ENCODE measurements at places on chromosomes 16 and 17.

GRCh38 chr16:10668322-10669045 lies 26.2 kb downstream of the TEKT5 start:
- no peaks in the 10 kb centered on the region for H3K4me1 ChIP-seq
- peak; percentile 70 for DNase-seq
- no peaks in the 10 kb centered on the region for H3K36me3 ChIP-seq

DNA sequence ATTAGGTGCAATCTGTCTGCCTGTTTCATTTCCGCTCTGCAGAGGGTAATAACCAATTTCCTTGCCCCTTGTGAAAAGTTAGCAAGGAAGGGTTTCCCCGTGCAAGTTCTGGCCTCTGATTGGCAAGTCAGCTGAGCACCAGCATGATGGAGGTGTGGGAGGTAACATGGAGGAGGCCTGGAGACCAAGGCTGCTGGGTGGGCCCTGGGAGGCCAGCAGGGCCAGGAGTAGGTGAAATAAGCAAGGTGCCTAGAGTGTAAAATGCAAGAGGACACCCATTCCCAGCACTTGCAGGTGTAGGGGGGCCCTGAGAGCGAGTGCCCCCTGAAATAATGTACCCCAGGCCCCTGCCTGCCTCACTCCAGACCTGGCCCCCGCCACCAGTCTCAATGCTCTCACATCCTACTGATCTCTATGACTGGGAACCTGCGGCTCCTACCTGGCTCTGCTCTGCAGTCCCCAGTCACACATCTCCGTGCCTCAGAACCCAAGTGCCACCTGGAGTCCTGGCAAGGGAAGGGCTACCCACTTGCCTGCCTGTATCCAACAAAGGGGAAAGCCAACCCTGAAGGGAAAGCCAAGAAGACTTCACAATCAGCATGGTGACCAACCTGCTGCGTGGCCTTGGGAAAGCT lies 116.2 kb downstream of the C16orf78 start:
- DNase-seq, result no peak
- H3K36me3 ChIP-seq, result peaks cover 5% of the 10 kb centered on the region
- no peaks in the 10 kb centered on the region for H3K4me1 ChIP-seq
- H3K27ac ChIP-seq, result no peak overlapping the region
- no peak overlapping the region for H3K4me3 ChIP-seq

GRCh38 chr17:67994817-67995569 lies 1.3 kb downstream of the C17orf58 start:
- peaks cover 41% of the 10 kb centered on the region for H3K36me3 ChIP-seq
- no peaks in the 10 kb centered on the region for H3K27me3 ChIP-seq
- H3K27ac ChIP-seq, result peak overlapping the region; percentile 69
- peaks cover 21% of the 10 kb centered on the region for H3K4me1 ChIP-seq

DNA sequence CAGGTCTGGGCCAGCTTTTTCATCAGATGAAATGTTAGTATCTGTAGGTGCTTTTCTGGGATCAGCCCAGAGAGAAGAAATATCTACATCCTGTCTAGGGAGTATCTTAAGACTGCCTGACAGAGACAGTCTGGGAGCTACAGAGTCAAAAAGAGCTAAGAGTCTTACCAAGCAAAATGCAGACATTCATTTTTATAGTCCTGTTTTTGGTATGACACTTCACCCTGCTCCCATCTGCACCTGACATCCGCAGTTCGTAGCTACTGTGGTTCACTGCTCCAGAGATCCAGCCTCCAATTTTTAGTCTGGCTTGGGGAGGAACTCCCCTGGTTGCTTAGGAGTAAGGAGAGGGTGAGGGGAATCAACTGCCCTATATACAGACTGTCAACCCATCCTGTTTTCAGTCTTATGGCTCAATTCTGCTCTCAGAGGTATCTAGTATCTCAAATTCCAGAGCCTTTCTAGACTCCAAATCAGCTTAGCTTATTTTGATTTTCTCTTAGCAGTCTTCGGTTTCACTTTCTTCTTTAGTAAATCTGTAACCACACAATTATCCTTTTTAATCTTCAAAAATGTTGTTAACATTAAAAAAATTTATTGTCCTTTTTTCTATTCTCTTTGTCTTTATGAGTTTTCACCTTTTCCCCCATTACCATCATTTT lies 97.8 kb downstream of the TMEM100 start:
- H3K27ac ChIP-seq, result no peak overlapping the region
- H3K4me3 ChIP-seq, result no peak overlapping the region
- H3K4me1 ChIP-seq, result peaks cover 8% of the 10 kb centered on the region
- no peak for DNase-seq
- H3K27me3 ChIP-seq, result peaks cover 20% of the 10 kb centered on the region
- H3K36me3 ChIP-seq, result no peaks in the 10 kb centered on the region

DNA sequence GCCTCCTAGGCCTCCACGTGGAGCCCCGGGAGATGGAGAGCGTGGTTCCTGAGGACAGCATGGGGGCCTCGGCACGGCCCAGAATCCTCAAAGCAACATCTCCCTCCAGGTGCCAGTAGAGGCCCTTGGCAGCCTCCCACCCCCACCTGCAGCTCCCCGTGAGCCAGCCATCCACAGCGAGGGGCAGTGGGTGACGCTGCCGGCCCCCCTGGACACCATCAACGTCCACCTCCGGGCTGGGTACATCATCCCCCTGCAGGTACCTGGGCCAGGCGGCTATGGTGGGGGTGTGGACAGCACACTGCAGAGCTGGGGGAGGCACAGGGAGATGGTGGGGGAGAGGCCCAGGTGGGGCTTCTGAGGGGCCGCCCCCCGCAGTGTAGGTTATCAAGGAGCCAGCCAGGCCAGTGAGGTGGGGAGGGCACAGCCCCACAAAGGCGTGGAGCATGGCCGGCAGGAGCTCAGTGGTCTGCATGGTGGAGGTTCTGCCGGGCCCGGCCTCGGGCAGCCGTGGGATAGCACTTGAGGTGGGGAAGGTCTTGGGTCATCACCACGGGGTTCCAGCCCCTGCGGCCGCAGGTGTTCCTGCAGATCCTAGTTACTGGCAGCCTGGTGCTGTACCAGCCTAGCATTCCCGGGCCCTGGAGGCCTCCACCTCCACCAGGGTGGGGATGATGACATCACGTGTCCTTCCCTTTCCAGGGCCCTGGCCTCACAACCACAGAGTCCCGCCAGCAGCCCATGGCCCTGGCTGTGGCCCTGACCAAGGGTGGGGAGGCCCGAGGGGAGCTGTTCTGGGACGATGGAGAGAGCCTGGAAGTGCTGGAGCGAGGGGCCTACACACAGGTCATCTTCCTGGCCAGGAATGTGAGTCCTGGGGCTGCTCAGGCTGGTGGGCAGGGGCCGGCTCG lies 16.4 kb downstream of the GAA start:
- H3K4me1 ChIP-seq, result no peaks in the 10 kb centered on the region
- no peaks in the 10 kb centered on the region for H3K27me3 ChIP-seq
- no peak overlapping the region for H3K27ac ChIP-seq
- H3K36me3 ChIP-seq, result no peaks in the 10 kb centered on the region

GRCh38 chr17:80408872-80409271 lies 6.1 kb upstream of the ENDOV start:
- H3K4me3 ChIP-seq, result no peak overlapping the region
- no peaks in the 10 kb centered on the region for H3K36me3 ChIP-seq
- peaks cover 11% of the 10 kb centered on the region for H3K4me1 ChIP-seq
- H3K27ac ChIP-seq, result no peak overlapping the region

DNA sequence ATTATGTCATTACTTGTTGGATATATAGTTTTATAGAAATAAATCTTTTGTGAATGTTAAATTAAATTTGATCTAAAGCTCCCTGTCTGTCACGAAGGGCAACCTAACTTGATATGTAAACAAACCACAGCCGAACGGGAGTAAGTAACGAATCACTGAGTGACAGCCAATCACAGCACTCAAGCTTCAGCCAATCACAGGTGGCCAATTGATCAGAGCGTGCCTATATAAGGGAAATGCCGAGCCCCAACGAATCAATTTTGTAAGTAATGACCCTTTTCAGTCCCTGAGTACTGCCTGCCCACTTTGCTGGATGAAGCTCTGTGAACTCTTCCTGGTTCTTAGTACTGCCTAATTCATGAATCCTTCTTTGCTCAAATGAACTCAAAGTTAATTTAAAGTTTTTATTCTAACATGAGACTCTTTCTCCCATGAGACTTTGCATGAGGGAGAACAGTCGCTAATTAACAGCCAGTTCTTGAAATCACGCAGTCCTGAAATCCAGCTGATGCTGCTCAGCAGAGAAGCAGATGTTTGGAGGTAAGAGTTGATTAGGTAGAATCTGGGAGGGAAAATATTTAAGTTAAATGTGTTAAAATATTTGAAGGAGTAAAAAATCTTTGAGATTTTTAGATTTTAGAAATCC lies 302.2 kb downstream of the CNTNAP4 start:
- H3K27me3 ChIP-seq, result no peaks in the 10 kb centered on the region
- no peak for DNase-seq
- H3K4me3 ChIP-seq, result no peak overlapping the region
- H3K27ac ChIP-seq, result no peak overlapping the region
- H3K4me1 ChIP-seq, result peaks cover 37% of the 10 kb centered on the region
- H3K36me3 ChIP-seq, result no peaks in the 10 kb centered on the region

- no peak overlapping the region for H3K4me3 ChIP-seq
- H3K36me3 ChIP-seq, result no peaks in the 10 kb centered on the region
- DNase-seq, result no peak
- H3K4me1 ChIP-seq, result peaks cover 39% of the 10 kb centered on the region
- peaks cover 13% of the 10 kb centered on the region for H3K27me3 ChIP-seq
- H3K27ac ChIP-seq, result no peak overlapping the region
Observed at GRCh38 chr16:85568519-85568918, 44.6 kb upstream of the GSE1 start.

DNA sequence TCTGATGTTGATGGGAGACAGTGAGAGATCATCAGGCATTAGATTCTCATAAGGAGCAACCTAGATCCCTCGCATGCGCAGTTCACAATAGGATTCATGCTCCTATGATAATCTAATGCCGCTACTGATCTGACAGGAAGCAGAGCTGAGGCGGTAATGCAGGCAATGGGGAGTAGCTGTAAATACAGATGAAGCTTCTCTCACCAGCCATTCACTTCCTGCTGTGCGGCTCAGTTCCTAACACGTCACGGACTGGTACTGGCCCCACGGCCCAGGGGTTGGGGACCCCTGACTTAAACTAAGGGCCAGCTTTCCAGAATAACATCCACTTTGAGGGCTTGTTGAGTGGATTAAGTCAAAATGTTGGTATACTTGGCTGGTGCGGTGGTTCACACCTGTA lies 2.6 kb upstream of the TMEM219 start:
- H3K4me1 ChIP-seq, result peaks cover 11% of the 10 kb centered on the region
- H3K4me3 ChIP-seq, result no peak overlapping the region
- H3K27me3 ChIP-seq, result no peaks in the 10 kb centered on the region
- H3K27ac ChIP-seq, result no peak overlapping the region
- H3K36me3 ChIP-seq, result peaks cover 26% of the 10 kb centered on the region
- no peak for DNase-seq

GRCh38 chr17:81837641-81838040 lies 2.8 kb upstream of the PPP1R27 start:
- DNase-seq, result no peak
- H3K27ac ChIP-seq, result no peak overlapping the region
- peaks cover under 1% of the 10 kb centered on the region for H3K4me1 ChIP-seq
- no peak overlapping the region for H3K4me3 ChIP-seq
- H3K36me3 ChIP-seq, result peaks cover 38% of the 10 kb centered on the region

- no peak for DNase-seq
- H3K27ac ChIP-seq, result peak overlapping the region; percentile 76
- no peaks in the 10 kb centered on the region for H3K27me3 ChIP-seq
- H3K4me3 ChIP-seq, result peak overlapping the region; percentile 74
Observed at GRCh38 chr17:7480089-7480384, 606 bp upstream of the ZBTB4 start.

DNA sequence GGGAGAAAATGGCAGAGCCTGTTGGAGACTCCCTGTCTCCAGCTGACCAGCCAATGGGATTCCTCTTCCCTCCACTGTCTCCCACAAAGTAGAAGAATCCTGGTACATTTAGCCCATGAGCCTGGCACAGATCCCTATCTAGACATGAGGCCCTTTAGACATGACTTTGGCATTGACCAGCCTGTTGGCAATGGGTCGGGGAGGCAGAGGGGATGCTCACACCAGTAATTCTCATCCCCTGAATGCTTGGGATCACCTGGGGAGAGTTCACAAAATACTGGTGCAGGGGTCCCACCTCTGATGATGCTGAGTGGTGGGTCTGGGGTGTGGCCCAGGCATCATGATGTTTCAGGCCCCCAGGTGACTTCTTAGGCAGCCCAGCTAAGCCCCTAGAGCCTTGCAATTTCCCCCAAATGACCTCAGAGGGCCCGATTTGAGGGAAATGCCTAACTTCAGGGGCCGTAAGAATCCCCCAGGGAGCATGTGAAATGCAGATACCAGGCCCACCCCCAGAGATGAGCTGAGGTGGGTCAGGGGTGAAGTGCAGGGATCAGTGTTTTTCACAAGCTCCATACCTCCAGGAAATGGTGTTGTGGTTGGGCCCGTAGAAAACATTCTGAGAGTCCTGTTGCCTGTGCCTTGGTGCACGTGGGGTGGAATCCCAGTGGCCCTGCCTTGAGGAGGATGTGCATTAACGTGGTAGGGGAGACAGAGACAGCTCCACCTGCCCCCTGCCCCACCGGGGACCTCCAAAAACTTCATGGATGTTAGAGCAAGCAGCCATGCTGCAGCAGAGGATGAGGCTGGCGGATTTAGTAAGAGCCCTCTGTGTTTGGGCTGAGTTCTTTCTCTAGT lies 42.1 kb downstream of the SNX20 start:
- no peak overlapping the region for H3K4me3 ChIP-seq
- DNase-seq, result no peak
- no peaks in the 10 kb centered on the region for H3K36me3 ChIP-seq

- peaks cover 65% of the 10 kb centered on the region for H3K36me3 ChIP-seq
- peaks cover 35% of the 10 kb centered on the region for H3K4me1 ChIP-seq
- H3K4me3 ChIP-seq, result peak overlapping the region; percentile 83
- no peaks in the 10 kb centered on the region for H3K27me3 ChIP-seq
- H3K27ac ChIP-seq, result peak overlapping the region; percentile 90
Observed at GRCh38 chr17:56913353-56913866, 439 bp downstream of the TRIM25 start.

GRCh38 chr16:67490335-67491096 lies 7.2 kb upstream of the AGRP start:
- H3K36me3 ChIP-seq, result no peaks in the 10 kb centered on the region
- H3K27ac ChIP-seq, result no peak overlapping the region
- no peaks in the 10 kb centered on the region for H3K27me3 ChIP-seq
- no peak overlapping the region for H3K4me3 ChIP-seq

DNA sequence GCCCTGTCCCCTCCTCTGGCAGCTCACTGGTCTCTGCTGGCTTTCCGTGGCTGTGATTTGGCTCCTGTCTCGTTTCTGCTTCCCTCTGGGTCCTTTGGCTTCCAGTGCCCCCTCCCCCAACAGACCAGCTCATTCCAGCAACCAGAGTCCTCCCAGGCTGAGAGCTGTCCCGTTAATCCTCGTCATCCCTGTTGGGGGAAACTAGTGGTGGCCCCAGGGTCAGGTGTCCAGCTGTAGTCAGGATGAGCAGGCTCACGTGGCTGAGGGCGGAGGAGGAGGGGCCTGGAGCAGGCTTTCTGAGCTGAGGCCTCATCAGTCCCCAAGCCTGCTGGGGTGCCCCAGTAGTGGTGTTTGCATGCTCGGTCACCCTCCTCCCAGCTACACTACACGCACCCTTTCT lies 10.7 kb upstream of the CBX4 start:
- H3K4me3 ChIP-seq, result no peak overlapping the region
- DNase-seq, result no peak
- peaks cover 10% of the 10 kb centered on the region for H3K36me3 ChIP-seq
- peaks cover 30% of the 10 kb centered on the region for H3K4me1 ChIP-seq
- H3K27ac ChIP-seq, result no peak overlapping the region

Data from Calu3 (cell line).